ENCODE measurements at places on chromosomes 7 and 10. TPM values are rescaled to one million over a fixed set of nuclear protein-coding genes. Genes with fewer than 3 reads are reported as not detected.

GRCh38 chr10:71248210-71248609 is 35.8 kb downstream of the UNC5B start:
- no peak for DNase-seq

The CLDN4 gene
- polyA plus RNA-seq, result 909 TPM

GRCh38 chr7:149787428-149788299 is 14.3 kb upstream of the ZNF467 start:
- no peak for DNase-seq

DNA sequence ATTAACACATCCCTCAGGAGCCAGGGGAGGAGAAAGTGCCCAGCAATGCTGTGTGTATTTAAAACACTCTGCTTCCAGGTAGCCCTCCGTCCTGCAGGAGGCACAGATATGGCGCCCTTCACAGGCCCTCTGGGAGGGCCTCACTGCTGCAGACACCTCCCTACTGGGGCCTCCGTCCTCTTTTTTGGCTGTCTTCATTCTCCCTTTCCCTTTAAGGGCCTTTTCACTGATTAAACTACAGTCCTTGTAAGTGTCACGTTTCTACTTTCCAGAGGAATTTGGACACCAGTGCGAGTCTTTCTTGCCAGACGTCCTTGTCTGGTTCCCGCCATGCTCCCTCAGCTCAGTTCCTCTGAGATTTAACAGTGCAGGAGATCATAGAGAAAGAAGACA is 39.7 kb upstream of the MKRN1 start:
- no peak for DNase-seq

DNA sequence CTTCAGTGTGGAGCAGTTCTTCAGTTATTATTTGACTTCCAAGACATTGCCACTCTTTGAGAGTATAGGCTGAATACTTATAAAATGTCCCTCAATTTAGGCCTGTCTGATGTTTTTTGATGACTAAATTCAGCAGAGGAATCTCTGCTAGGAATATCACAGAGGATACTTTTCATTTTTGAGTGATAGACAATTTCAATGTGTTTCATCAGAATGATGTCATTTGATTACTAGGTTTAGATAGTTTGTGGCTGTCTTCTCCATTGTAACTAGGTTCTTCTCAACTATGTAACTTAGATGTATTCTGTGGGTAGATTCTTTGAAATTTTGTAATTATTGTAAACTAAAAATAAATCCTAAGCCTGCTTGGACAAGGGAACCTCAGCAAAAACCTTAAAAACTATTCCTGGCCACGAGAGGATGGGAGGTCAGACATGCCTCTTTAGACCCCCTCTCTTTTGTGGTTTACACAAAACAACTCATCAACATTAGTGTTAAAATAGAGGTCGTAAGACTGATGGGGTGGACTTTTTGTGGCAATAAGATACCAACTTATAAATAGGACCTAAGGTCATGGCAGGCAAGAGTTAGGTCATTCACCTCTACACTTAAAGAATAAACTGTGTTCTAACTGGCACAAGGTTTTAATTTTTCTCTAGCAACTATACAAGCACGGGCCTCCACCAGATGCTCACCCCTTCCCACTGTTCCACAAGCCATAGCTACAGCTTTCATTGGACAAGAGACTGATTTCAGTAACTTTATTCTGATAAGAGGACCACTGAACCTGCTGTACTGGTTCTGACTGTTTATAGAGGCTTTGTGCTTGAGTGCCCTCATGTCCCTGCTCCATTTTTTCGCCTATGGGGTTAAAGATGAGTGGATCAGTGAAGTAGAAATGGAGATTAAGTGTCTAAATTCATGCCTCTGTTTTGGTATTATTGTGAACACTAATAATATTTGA is 33.7 kb downstream of the CYP2C8 start:
- no peak for DNase-seq

DNA sequence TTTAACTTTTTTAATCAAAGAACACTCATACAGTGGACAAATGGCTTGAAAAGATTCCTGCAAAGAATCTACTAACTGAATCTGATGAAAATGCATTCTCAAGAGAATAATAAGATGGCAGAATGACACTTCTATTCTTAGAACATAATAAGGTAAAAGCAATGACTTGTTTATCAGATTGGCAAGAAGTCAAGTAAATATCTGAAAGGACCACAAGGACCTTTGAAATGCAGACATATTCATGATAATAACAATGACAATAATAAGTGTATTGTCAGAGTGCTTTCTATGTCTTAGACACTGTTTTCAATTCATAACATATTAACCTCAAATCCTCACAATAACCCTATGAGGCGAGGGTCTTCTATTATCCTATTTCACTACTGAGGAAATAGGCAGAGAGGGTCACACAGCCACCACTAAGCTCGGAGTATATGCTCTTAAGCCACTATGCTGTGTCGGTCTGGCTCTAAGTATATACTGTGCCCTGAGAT is 10.6 kb downstream of the HACD1 start:
- DNase-seq, result no peak

The MRLN gene
- not detected for polyA plus RNA-seq

The TAS2R41 gene
- polyA plus RNA-seq, result not detected

The CPEB3 gene
- polyA plus RNA-seq, result 3.8 TPM

GRCh38 chr10:116905845-116906210 is 56.5 kb downstream of the ENO4 start:
- no peak for DNase-seq

GRCh38 chr10:106935978-106936451 is 228.5 kb downstream of the SORCS1 start:
- DNase-seq, result no peak

The SDK1 gene
- polyA plus RNA-seq, result 4.3 TPM

The NME8 gene
- polyA plus RNA-seq, result not detected

DNA sequence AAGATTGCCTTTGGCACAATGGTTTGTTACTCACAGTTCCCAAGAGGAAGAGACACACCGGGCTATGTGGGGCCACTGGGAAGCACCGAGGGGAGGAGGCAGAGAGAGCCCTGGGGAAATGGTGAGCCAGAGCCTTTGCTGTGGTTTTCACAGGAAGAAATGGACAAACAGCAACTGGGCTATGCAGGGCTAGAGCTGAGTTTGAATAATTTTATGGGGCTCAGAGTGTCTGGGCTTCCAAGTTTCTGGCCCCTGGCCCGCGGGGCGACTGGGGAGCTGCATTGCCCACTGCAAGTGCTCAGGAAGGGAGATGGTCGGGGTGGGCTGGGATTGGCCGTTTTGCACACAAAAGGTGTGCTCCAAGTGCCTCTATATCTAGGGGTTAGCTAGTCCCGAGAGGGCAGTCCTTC is 92.6 kb downstream of the CHST15 start:
- DNase-seq, result no peak

DNA sequence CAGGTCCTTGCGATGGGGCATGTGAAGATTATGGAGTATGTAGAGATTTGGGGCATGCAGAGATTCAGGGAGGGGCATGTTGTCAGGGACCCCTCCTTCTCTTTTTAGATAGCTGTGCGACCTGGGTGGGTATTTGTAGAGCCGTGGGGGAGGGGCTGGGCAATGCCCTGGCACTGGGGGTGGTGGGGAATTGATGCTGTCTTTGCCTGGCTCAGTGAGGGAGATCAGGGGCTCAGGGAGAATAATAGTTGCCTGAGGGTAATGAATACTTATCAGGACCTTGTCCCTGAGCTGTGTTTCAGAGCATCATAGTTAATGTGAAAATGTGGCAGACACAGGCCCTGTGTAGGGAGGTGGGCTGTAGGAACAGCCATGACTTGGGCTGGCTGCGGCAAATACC is 3.5 kb downstream of the RAMP3 start:
- DNase-seq, result no peak

- peak; percentile 40 for DNase-seq
Measured at GRCh38 chr7:17940951-17941431, 697 bp upstream of the SNX13 start.

The AOC1 gene
- 6.6 TPM for polyA plus RNA-seq

DNA sequence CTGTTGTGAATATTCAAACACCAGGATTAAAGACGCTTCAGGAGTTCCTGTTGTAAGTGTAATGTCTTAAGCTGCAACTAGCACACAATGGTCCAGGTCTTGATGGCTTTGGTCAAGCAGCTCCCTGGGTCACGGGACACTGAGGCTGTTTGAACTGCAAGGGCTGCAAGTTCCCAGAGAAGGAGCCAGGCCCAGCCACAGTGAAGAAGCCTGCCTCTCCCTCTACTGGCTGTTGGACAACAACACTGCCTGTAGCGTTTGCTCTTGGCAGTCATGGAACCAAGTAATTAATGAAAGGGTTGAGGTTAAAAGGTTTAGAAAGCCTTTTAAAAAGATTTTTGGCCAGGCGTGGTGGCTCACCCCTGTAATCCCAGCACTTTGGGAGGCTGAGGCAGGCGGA is 31.9 kb upstream of the GUSB start:
- DNase-seq, result peak; percentile 66

DNA sequence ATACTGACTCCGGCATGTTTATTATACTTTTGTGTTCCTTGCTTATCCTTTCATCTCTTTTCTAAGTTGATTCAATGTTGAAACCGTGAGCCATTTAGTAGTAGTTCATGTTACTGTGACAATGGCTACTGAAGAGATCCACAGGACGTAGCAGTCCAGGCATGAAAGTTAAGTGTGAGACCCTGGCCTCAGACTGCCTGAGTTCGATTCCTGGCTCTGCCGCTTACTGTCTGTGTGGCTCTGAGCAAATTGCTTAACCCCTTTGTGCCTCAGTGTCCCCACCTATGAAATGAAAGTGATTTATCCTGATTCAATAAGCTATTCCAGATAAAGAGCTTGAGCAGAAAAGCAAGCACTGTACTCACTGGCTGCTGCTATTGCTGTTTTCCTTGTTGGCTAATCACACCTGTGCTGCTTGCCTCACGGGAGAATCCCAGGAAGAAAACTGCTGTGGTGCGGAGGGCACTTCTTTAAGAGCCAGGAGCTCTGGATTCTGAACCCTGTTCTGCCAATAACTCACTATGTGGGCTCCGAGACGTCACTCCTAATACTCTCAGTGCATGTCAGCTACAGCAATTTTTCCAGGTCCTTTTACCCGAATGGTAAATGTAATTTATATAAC is 38.4 kb downstream of the PNLIPRP2 start:
- DNase-seq, result no peak

- no peak for DNase-seq
Measured at GRCh38 chr10:90180886-90181691, 479.7 kb downstream of the KIF20B start.

- DNase-seq, result no peak
Measured at GRCh38 chr7:102040569-102040968, 223.1 kb downstream of the CUX1 start.

GRCh38 chr7:153090209-153090608 is 330.7 kb downstream of the ACTR3B start:
- DNase-seq, result no peak

Data from hepatocyte (in vitro differentiated cells).